Gastrocnemius medialis (tissue), 4 donors: ENCODE measurements at places on chromosomes 16 and 17. TPM values are rescaled to one million over a fixed set of nuclear protein-coding genes. Genes with fewer than 3 reads are reported as not detected.

- no peak overlapping the region for H3K4me3 ChIP-seq
- H3K27me3 ChIP-seq: no peaks in the 10 kb centered on the region
- H3K4me1 ChIP-seq: peaks cover 8% of the 10 kb centered on the region
- no peak overlapping the region for H3K27ac ChIP-seq
These were observed 3.3 kb downstream of the STX4 start for GRCh38 chr16:31036691-31037090.

GRCh38 chr16:19746561-19746960 is 28.5 kb downstream of the IQCK start:
- H3K27ac ChIP-seq: peak overlapping the region; percentile 4
- H3K27me3 ChIP-seq: no peaks in the 10 kb centered on the region

DNA sequence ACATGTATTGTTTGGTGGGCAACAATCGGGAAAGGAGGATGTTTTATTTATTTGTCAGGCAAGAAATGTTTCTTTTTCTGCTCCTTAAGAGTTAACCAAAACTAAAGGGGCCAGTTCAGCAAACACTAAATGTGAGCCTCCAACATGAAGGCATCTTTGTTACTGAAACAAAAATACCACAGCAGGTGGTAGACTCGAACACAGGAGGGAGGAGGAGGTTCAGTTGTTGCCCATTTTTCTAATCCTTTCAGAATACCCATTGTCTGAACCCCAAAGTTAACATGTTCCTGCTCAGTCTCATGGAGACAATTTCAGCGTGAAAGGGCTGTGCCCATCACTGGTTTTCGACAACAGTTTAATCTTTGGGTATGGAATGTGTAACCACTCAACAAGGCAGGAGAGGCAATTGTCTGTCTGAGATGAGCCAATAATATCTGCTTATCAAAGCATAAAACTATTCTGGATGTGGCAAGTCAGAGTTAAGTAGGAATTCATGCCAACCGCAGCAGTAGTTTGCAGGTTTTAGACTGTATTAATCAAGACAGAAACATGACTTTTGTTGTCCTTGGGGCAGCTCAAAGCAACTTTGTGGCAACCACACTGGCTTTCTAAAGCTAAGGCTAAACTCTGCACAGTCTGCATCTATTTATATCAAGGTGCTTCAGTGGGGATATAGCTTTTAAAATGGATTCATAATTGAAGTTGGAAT is 211.7 kb downstream of the FTO start:
- H3K27ac ChIP-seq: no peak overlapping the region
- no peak for DNase-seq
- no peaks in the 10 kb centered on the region for H3K36me3 ChIP-seq
- H3K4me1 ChIP-seq: peaks cover 30% of the 10 kb centered on the region
- no peak overlapping the region for H3K4me3 ChIP-seq

- DNase-seq: peak; percentile 94
- H3K4me3 ChIP-seq: no peak overlapping the region
- H3K4me1 ChIP-seq: peaks cover 82% of the 10 kb centered on the region
- no peaks in the 10 kb centered on the region for H3K36me3 ChIP-seq
- H3K27ac ChIP-seq: peak overlapping the region; percentile 92
These were observed 37.5 kb upstream of the CIBAR2 start for GRCh38 chr16:85149776-85150175.

Gene CCL4L2
- not detected for total RNA-seq

Gene FA2H
- 0.41 TPM for total RNA-seq

Gene KLHL10
- total RNA-seq: not detected

Gene ULK2
- total RNA-seq: 15.2 TPM

Gene TBC1D3G
- total RNA-seq: 1.8 TPM

Gene SLC2A4
- 148 TPM for total RNA-seq

- no peak for DNase-seq
- H3K36me3 ChIP-seq: no peaks in the 10 kb centered on the region
- no peaks in the 10 kb centered on the region for H3K27me3 ChIP-seq
- no peak overlapping the region for H3K4me3 ChIP-seq
These were observed 180.0 kb upstream of the CACNG3 start for GRCh38 chr16:24075931-24076716.

DNA sequence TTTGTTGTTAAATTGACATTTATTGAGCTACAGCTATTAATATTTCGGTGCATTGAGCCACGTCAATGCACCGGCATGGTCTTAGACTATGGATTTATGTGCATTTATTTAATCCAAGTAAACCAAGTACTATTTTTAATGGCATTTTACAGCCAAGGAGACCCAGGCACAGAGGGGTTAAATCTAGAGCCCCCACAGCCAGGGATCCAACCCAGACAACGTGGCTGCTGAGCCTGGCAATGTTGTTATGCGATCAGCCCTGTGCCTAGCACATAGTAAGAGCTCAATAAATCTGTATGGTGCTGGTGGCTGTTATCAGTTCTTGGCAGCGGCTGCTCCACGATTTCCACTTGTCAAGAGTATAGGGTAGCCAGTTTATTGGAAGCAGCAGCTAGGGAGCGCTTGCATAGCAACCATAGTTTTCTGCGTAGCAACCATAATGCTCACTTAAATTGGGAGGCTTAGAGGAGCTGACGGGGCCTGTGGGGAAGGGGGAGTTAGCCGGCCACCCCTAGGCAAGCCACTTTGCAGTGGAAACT is 541 bp upstream of the RBBP6 start:
- peak overlapping the region; percentile 99 for H3K27ac ChIP-seq
- DNase-seq: no peak
- H3K4me1 ChIP-seq: peaks cover 31% of the 10 kb centered on the region
- no peaks in the 10 kb centered on the region for H3K27me3 ChIP-seq

DNA sequence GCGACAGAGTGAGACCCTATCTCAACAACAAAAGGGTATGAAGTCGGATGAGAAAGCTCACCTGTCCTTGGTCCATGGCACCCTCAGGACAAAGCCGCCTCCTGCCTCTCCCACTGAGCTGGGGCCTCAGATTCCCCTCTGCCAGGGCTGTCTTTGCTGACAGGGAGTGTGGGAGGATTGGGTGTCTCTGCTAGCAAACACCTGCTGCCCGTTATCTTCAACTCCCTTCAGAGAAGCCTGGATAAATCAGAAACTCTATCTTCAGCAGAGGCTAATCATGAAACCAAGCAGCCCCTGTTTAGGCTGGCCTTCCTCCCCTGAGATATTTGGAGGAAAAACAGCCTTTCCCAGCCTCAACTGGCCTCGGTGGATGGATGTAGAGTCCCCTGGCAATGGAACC is 36.3 kb upstream of the CDH1 start:
- H3K4me1 ChIP-seq: no peaks in the 10 kb centered on the region
- H3K27me3 ChIP-seq: no peaks in the 10 kb centered on the region
- no peak for DNase-seq

Gene TCAP
- total RNA-seq: 3,088 TPM

- no peaks in the 10 kb centered on the region for H3K27me3 ChIP-seq
- H3K4me1 ChIP-seq: no peaks in the 10 kb centered on the region
- no peaks in the 10 kb centered on the region for H3K36me3 ChIP-seq
- H3K4me3 ChIP-seq: no peak overlapping the region
- no peak overlapping the region for H3K27ac ChIP-seq
These were observed 49.3 kb upstream of the CA10 start for GRCh38 chr17:52207796-52208195.

DNA sequence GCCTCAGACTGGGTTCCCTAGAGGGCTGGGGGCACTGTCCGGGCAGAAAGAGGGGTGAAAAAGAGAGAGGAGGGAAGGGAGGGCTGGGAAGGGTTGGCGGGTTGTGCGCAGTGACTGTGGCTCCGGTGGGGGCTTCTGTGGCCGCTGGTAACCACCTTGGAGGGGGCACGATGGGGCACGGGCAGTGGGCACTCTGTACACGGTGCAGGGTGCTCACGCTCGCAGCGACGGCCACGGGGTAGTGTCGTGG is 588 bp downstream of the PLLP start:
- peaks cover 22% of the 10 kb centered on the region for H3K27me3 ChIP-seq
- no peak for DNase-seq
- H3K36me3 ChIP-seq: no peaks in the 10 kb centered on the region
- H3K27ac ChIP-seq: peak overlapping the region; percentile 28

GRCh38 chr17:17900615-17901520 is 64.1 kb upstream of the SREBF1 start:
- H3K27me3 ChIP-seq: no peaks in the 10 kb centered on the region
- no peak overlapping the region for H3K4me3 ChIP-seq
- peak overlapping the region; percentile 70 for H3K27ac ChIP-seq
- peaks cover 35% of the 10 kb centered on the region for H3K4me1 ChIP-seq
- no peaks in the 10 kb centered on the region for H3K36me3 ChIP-seq

- H3K27ac ChIP-seq: no peak overlapping the region
- no peaks in the 10 kb centered on the region for H3K36me3 ChIP-seq
- DNase-seq: no peak
- no peak overlapping the region for H3K4me3 ChIP-seq
These were observed 27.5 kb downstream of the LRRC75A start for GRCh38 chr17:16464303-16465051.

Gene SCO1
- total RNA-seq: 20.8 TPM

Gene FOXC2
- 0.33 TPM for total RNA-seq

GRCh38 chr16:54942353-54942943 is 11.8 kb downstream of the IRX5 start:
- H3K36me3 ChIP-seq: no peaks in the 10 kb centered on the region
- H3K4me1 ChIP-seq: peaks cover 11% of the 10 kb centered on the region
- H3K4me3 ChIP-seq: no peak overlapping the region
- H3K27me3 ChIP-seq: peaks cover 45% of the 10 kb centered on the region
- no peak for DNase-seq

GRCh38 chr16:18783430-18784341 is 6.4 kb downstream of the RPS15A start:
- H3K27ac ChIP-seq: peak overlapping the region; percentile 96
- no peaks in the 10 kb centered on the region for H3K36me3 ChIP-seq
- H3K4me3 ChIP-seq: no peak overlapping the region
- no peak for DNase-seq
- no peaks in the 10 kb centered on the region for H3K27me3 ChIP-seq
- peaks cover 51% of the 10 kb centered on the region for H3K4me1 ChIP-seq

DNA sequence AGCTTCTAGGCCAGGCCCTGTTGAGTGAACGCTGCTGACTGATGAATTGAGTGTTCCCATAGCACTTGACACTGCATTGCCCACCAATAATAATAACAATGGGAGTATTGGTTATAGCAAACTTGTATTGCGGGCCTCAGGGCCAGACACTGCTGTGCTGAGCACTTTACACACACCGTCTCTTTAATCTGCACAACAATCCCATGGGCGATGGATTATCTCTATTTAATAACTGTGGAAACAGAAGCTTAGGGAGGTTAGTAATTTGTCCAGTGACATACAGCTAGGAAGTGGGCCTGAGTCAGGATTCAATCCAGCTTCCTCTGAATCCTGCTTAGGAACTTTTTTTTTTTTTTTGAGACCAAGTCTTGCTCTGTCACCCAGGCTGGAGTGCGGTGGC is 11.2 kb downstream of the ARHGAP23 start:
- H3K27ac ChIP-seq: no peak overlapping the region
- H3K36me3 ChIP-seq: no peaks in the 10 kb centered on the region
- H3K27me3 ChIP-seq: no peaks in the 10 kb centered on the region
- no peak for DNase-seq
- no peak overlapping the region for H3K4me3 ChIP-seq

- H3K4me3 ChIP-seq: no peak overlapping the region
- H3K27ac ChIP-seq: peak overlapping the region; percentile 99
- peaks cover 34% of the 10 kb centered on the region for H3K36me3 ChIP-seq
- H3K27me3 ChIP-seq: no peaks in the 10 kb centered on the region
- peaks cover 12% of the 10 kb centered on the region for H3K4me1 ChIP-seq
- no peak for DNase-seq
These were observed 1.0 kb downstream of the AMZ2 start for GRCh38 chr17:68248891-68249290.

- no peak overlapping the region for H3K27ac ChIP-seq
- no peak overlapping the region for H3K4me3 ChIP-seq
- H3K36me3 ChIP-seq: no peaks in the 10 kb centered on the region
- no peak for DNase-seq
These were observed 44.7 kb upstream of the CMIP start for GRCh38 chr16:81399909-81400308.

DNA sequence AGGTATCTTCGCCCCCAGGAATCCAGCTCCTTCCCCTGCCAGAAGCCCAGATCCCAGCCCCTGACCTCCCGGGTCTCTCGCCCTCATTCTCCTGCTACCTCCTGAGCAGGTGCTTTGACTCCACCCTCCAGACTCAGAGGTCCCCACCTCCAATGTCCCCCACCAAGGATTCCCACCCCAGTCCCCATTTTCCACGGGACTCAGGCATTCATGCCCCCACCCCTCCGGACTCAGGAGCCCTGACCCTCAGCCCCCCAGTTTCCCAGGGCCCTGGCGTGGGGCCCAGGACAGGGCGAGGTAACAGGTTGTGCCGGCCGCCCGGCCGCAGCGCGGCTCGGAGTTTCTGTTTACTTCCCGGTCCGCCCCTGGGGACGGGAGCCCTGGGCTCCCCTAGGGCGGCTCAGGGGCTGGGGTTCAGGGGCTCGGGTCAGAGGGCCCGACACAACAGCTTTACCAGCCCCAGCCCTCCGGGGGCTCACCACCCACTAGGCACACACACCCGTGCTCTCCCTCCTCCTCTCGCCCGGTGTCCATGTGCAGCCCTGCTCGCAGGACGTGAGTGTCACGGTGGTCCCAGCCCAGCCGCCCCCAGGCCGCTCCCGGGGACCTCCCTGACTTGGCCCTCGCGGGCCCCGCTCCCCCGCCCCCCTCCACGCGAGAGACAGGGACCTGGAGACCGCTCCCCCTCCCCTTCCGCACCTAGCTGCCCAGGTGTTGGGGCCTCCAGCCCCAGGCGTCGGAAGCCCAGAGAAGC is 595 bp downstream of the BICDL2 start:
- H3K4me1 ChIP-seq: no peaks in the 10 kb centered on the region
- peaks cover 87% of the 10 kb centered on the region for H3K27me3 ChIP-seq
- H3K27ac ChIP-seq: no peak overlapping the region
- no peaks in the 10 kb centered on the region for H3K36me3 ChIP-seq

Gene KRT20
- not detected for total RNA-seq

- no peak overlapping the region for H3K4me3 ChIP-seq
- no peaks in the 10 kb centered on the region for H3K36me3 ChIP-seq
- H3K27ac ChIP-seq: no peak overlapping the region
- no peaks in the 10 kb centered on the region for H3K27me3 ChIP-seq
These were observed 10.2 kb upstream of the CLEC18B start for GRCh38 chr16:74431516-74431915.

DNA sequence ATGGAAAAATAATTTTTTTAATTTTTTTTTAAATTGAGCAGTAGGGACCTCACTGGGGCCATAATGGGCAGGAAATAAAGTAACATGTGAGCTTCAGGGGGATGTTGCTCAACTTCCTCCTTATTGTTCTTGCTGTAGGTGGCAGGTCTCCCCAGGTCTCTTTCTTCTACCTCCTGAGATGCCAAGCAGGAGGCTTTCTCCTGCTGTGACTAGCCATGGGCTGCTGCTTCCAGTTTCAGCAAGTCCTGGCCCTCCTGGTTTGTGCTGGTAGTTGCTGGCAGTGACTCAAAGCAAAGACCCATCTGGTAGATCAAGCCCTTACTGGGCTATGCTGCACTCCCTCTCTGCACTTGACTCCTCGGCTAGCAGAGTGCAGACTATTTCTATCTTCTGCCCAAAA is 2.3 kb downstream of the DPEP2NB start:
- no peak overlapping the region for H3K27ac ChIP-seq
- no peak overlapping the region for H3K4me3 ChIP-seq
- H3K4me1 ChIP-seq: no peaks in the 10 kb centered on the region
- H3K27me3 ChIP-seq: no peaks in the 10 kb centered on the region

Gene EVPLL
- total RNA-seq: not detected
